ENCODE measurements at places on chromosomes 3 and 15. TPM values are rescaled to one million over a fixed set of nuclear protein-coding genes. Genes with fewer than 3 reads are reported as not detected.

DNA sequence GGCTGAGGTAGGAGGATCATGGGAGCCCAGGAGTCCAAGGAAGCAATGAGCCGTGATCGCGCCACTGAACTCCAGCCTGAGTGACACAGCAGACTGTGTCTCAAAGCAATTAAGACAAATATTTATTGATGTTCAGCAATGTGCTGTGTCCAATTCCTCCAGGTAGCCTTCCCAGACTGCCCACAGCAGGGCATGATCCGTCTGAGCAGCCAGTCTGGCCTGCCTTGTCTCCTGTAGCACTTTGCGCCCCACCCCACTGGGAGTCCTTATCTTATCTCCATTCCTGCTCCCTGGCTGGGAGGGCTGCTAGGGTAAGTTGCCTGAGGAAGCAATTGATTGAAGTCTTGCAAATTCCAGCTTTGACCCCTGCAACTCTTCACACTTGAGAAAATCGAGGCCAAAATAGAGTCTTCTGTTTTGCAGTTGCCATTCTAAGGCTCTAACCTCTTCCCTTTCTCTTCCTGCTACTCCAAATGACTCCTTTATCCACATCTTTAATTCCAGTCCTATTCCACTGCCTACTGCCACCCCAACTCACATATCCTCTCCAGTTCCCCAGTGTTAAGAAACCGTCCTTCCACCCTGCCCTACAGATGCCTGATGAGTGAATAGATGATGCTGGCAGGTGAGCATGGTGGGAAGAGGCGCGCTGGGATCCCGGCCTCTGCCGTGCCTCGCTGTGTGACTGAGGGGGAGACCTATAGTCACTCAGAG lies 26.9 kb upstream of the LCTL start:
- no peak for DNase-seq

DNA sequence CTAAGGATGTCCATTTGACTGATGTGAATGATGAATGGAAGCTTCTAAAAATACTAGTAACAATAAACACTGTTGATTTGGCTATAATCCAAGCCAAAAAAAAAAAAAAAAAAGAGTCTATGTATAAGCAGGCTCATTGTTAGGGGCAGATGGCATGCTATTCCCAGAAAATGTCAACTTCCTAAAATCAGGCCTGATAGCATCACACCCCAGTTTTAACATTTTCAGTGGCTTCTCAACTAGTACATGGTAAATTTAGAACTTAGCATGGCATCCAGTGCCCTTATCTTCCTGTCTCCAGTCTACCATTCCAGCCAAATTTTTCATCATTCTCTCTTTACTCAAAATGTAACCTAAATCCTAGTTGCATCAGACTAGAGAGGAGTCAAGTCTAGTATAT lies 288.2 kb upstream of the ZNF385D start:
- DNase-seq, result no peak

DNA sequence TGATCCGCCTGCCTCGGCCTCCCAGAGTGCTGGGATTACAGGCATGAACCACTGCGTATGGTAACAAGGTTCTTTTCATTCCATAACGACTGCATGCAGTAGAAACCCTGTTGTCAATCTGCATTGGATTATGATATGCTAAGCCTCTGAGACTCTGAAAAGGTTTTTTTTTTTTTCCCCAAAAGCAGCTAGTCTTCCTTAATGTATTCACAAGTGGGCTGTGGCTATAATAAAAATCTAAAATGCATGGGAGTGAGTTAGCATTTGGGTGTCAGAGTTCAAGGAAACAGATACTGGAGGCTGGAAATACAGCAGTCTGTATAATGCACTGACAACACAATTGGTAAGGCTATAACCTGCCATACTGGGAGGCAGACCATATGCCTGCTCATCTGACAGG lies 218.1 kb downstream of the NSUN3 start:
- no peak for DNase-seq

DNA sequence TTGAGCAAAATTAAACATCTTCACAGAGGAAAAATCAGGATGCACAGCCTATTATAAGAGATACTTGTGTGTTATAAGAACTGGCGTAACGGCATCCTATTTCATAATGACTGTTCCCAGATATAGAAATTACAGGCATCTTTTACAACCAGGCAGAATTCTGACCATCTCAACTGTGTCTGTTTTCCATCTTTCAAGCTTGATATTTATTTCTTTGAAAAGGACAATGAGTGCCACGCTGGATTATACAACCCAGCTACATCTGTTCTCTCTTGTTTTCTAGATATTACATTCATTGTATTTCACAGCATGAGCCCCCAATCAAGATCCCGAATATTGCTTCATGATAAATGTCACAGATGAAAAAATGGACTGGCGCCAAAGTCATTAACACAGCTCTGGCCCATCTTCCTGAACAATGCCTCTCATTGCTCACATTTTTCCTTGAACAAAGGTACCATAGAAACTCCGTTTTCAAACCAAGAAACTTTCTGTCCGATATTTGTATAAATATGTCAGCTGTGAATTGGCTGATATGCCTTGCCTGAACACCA lies 420.6 kb downstream of the TBL1XR1 start:
- DNase-seq, result no peak

DNA sequence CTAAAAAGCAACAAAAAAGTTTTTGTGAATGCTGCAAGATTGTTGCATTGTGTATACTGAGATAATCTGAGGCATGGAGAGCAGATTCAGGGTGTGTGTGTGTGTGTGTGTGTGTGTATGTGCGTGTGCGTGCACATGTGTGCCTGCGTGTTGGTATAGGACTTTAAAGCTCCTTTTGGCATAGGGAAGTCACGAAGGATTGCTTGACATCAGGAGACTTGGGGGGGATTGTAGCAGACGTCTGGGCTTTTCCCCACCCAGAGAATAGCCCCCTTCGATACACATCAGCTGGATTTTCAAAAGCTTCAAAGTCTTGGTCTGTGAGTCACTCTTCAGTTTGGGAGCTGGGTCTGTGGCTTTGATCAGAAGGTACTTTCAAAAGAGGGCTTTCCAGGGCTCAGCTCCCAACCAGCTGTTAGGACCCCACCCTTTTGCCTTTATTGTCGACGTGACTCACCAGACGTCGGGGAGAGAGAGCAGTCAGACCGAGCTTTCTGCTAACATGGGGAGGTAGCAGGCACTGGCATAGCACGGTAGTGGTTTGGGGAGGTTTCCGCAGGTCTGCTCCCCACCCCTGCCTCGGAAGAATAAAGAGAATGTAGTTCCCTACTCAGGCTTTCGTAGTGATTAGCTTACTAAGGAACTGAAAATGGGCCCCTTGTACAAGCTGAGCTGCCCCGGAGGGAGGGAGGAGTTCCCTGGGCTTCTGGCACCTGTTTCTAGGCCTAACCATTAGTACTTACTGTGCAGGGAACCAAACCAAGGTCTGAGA lies 4.7 kb downstream of the BHLHE40 start:
- DNase-seq, result no peak

DNA sequence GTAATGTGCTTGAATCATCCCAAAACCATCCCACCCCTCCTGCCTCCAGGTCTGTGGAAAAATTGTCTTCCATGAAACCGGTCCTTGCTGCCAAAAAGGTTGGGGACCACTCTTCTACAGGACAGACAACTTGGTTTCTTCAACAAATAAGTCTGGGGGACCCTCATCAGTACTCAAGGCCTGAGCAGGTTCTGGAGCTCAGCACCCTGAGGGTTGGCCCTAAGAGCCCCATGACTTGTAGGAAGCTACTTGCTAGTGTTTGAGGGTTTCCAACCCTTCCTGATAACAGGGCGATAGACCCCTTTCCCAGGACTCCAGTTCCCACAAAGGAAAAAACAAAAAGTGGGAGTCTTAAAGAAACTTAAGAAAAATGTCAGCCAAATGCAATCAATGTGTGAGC lies 52.9 kb upstream of the SLCO2A1 start:
- no peak for DNase-seq

DNA sequence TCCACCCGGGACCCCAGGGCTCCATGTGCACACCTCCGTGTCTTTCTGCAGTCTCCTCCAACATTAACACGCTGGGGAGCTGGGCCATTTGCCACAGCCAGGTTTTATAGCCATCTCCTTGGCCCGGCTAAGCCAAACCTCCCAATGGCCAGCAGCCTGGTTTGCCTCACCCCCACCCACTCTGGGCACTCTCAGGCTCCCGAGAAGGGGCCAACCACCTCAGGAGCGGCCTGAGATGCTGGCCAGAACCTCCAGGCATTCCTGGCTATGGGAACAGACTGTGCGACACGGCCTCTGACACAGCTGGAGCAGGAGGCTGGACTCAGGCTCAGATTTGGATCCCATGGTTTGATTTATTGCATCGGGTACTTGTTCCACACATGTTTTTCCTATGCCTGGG lies 289.7 kb downstream of the RPLP1 start:
- no peak for DNase-seq

DNA sequence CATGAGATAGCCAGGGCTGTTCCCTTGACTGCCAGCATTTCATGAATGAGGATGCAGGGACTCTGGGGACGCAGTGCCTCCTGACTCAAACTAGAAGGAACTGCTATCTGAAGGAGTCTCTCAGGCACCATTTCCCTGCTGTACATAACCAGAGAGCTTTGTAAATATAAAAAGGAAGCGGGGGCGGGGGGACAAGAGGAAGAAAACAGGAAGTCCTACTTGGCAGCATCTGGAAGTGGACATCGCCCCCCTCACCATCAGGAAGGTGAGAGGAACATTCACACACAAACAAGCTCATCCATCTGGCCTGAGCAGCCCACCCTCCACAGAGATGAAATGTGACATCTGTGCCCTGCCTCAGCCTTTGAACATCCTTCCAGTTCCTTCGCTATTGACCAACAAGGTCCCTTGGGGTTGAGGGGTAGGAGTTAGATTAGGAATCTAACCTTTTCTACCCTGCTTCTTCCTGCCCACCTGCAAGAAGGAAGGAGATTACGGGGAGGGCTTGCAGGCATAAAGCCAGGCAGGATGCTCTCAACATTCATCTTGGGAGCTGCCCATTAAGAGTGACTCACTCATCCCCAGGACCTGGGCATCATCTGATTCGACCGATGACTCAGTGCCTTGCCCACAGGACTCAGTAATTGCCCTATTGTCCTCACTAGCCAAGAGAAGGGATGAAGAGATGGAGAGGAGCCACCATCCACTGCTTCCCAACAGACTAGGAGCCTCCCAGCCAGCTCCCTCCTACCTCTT lies 31.9 kb downstream of the SH3BP5 start:
- peak; percentile 47 for DNase-seq

DNA sequence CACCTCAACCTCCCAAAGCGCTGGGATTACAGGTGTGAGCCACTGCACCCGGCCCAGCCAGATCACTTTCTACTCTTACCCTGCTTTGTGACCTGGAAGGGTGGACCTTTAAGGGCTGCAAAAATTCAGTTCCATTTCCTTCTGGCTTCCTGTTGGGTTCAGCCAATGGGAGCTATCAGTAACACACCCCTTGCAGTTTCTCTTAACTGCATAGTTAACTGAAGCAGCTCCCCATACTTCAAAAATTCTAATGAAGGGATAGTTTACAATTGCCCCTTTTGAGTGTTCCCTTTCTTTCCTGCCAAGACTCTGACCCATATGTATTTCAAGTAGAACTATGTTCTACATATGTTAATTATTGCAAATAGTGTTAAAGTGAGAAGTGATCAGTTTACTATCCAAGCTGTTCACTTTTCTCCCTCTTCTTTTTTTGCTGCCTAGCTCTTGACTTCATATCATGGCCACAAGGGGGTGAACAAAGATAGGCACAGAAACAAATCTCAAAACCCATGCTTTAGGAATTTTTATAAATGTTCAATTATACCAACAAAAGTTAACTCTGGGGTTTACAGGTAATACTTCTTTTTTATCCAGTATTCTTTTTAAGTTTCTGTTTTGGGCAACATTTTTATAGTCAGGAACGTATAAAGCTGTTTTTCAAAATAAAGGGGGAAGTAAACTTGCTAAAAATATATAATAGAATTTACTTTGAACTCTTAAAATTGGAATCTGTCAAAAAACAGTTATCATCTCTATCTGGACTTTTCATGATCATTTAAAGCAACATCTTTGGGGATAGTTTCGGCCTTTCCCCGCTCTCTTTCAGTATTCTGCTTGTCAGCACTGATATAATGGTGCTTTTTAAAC lies 8.1 kb downstream of the PGBD4 start:
- no peak for DNase-seq

- no peak for DNase-seq
Observed at GRCh38 chr15:41659190-41659589, 1.0 kb upstream of the MGA start.

DNA sequence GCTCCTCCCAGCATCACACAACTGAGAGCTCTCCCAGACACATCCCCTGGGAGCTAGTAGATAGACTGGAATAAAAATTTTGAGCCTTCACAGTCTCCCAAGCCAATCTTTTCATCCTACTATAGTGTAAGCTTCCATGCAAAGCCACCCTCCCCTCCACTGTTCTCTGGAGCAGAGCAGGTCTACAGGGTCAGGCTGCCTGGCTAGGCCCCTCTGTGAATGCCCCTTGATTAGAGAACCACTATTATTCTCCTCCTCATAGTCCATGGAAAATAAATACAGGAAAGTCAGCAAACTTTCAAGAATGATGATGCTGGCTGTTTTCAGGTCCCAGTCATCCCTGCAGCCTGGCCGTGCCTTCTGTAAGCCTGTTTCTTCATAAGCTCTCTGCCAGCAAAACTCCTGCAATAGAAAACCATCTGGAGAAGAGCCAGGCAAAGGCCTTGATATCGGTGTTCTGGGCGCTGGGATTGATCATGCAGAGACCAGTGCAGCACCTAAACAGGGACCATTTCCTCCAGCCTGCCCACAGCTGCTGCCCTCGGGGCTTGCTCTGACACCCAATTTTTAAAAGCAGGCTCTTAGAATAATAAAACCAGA lies 51.7 kb downstream of the CRYGS start:
- DNase-seq, result no peak

DNA sequence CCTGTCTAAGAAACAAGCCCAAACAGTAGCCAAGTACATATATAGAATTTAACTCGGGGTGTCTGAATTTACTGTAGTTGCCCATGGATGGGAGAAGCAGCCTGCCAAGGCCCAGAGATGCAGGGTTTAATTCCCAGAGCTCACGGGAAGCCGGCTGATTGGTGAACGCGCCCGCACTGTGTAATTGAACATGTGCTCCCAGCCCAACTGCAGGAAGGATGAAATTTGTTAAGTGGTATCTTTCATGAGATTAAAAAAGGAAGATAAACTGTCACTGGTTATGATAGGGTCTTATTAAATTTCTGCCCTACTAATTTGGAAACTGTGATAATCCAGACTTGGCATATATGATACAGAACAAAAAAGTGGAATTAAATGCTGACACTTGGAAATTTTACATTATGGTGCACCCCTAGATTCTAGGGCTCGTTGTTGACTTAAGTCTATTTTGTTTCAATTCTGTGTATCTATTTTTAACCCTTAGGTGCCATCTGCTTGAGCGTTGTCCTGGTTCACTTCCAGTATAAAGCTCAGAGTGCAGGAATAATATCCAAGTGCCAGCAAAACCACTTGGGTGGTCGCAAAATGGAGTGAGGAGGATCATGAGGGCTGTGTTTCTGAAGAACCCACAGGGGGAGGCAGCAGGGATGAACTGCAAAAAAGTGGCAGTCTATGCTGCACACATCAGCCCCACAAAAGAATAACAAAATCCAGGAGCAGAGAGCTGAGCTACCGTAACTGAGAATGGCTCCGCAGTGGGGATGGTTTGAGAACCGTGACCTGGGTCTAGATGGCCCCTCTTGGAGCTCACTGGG lies 13.8 kb upstream of the TMC3 start:
- DNase-seq, result no peak

GRCh38 chr15:96264801-96265515 lies 65.5 kb upstream of the NR2F2 start:
- no peak for DNase-seq

GRCh38 chr15:78425643-78426042 lies 12.4 kb upstream of the IREB2 start:
- no peak for DNase-seq

Gene TGM4
- polyA plus RNA-seq, result not detected

Gene AADACL2
- not detected for polyA plus RNA-seq

Gene IQCF5
- not detected for polyA plus RNA-seq

Gene NKTR
- 53.2 TPM for polyA plus RNA-seq

Gene TKT
- polyA plus RNA-seq, result 38.7 TPM

Gene IL12A
- polyA plus RNA-seq, result 0.50 TPM

Gene CLRN1
- not detected for polyA plus RNA-seq

Measured in muscle of back (tissue), 13 donors.